ENCODE measurements at places on chromosomes 3 and 15.

GRCh38 chr15:60563539-60564404 lies 84.8 kb upstream of the ICE2 start:
- DNase-seq: no peak

- no peak for DNase-seq
These were observed 125.7 kb downstream of the EEFSEC start for GRCh38 chr3:128278761-128279600.

- DNase-seq: no peak
These were observed 31.8 kb downstream of the INTS14 start for GRCh38 chr15:65578904-65579728.

GRCh38 chr3:10845001-10845761 lies 29.2 kb downstream of the SLC6A11 start:
- DNase-seq: peak; percentile 82

DNA sequence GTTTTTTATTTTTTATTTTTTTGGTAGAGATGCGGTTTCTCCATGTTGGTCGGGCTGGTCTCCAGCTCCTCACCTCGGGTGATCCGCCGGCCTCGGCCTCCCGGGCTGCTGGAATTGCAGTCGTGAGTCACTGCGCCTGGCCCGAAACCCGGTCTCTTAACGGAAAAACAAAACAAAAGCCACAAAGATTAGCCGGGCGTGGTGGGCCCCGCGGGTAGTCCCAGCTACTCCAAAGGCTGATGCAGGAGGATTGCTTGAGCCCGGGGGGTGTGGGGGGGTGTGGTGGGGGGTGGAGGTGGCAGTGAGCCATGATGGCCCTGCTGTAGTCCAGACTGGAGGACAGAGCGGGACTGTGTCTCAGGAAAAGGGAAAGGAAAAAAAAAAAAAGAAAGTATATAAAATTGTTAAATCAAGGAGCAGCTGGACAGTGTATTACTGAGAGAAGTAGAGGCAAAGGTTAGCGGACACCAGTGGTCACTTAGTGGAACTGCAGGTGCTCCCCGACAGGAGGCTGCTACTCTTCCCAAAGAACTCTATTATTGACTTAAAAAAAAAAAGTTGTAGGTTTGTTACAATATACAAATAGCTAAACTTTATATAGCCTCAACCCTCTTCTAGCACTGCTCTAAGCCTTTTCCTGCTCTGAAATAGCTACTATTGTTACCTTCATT lies 30.3 kb upstream of the TUBGCP5 start:
- DNase-seq: no peak

- DNase-seq: peak; percentile 38
These were observed 73.6 kb downstream of the EEFSEC start for GRCh38 chr3:128226795-128227395.

DNA sequence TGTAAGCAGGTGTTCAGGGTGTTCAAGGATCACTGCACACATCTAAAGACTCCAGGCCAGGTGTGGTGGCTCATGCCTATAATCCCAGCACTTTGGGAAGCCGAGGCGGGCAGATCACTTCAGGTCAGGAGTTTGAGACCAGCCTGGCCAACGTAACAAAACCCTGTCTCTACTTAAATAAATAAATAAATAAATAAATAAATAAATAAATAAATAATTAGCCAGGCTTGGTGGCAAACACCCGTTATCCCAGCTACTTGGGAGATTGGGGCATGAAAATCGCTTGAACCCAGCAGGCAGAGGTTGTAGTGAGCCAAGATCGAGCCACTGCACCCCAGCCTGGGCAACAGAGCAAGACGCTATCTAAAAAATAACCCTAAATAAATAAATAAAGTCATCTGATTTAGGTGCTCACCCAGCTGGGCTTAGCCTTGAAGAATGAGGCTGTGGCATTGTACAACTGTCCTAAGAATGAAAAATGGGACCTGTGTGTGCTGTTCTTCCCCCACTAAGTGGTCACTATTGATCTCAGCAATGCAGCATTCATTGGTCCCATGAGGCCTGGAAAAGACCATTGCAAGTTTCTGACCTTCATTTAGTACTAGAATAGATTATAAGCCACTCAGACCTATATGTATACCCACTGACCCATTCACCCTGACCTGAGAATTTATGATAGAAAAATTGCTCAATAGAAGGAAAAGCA lies 82.8 kb upstream of the ABHD17C start:
- DNase-seq: no peak

DNA sequence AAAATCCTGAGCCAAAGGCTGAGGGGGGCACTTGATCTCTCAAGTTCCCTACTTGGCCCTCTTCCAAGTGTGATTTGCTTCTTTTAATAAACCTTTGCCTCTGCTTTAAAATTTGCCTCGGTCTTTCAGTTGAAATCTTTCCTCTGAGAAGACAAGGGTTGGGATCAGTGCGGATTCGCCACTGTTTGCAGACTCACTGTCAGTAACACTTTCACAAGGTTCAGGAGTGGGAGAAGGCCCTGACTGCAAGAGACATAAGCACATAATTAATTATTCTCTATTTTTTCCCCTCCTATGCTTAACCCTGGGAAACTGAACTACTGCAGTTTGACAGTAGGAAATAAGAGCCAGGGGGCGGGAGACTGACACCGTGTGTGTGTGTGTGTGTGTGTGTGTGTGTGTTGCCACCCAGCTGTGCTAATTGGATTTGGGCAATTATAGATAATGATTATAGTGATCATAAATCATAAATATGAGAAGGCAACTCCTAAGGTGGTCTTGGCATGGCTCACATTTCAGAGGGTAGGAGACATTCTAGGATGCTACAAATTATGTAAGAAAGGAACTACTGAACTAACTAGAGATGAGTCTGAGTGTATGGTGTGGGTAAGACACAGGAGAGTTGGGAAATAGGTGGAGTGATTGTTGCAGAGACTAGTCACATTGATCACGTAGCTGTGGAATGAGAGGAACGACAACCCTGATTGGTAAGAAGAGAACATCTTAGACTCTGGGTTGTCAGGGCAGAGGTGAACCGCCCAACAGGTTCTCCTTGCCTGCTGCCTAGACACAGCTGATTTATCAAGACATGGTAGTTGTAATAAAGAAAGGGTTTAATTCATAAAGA lies 5.5 kb upstream of the ZNF662 start:
- no peak for DNase-seq

Data from suppressor macrophage treated with lipopolysaccharide for 1 hour (primary cell).